ENCODE measurements at places on chromosomes 3 and 15.

DNA sequence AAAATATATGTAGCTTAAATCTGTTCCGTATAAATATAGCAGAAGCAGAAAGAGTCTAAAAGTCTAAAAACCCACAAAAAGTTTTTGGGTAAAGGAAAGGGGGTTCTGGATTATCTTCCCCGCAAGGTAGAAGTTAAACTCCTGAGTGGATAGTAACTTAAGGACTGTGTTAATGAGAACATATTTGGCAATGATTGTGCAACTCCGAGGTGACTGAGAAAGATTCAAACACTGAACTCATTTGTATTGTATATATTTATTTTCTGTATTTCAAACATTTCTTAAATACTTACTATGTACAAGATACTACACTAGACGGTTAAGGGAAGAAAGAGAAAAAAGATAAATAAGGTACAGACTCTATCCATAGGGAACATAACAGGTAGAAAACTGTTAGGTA lies 72.7 kb upstream of the PPIB start:
- DNase-seq, result no peak

DNA sequence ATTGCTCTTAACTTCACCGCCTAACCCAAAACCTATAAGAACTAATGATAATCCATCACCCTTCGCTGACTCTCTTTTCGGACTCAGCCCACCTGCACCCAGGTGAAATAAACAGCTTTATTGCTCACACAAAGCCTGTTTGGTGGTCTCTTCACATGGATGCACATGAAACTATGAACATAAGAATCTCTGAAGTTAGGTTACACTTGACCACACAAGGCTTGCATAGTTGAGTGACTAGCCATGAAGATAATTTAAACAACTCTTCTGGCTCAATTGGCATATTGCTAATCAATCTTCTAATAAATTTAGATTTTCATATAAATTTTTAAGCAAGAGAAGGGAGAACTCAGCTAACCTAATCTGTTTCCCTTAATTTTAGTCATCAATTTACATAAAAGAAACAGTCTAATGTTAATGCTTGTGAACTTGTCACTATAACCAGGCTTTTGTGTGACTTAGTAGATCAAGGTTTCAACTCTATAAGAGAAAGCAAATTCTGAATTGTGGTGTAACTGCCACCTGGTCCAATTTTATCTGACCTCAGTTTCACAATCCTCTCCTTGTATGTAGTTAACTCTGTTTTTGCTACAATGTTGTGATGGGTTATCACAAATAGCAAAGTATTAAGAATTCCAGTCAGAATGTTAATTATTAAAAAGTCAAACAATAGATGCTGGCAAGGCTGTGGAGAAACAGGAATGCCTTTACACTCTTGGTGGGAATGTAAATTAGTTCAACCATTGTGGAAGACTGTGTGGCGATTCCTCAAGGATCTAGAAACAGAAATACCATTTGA lies 82.0 kb downstream of the HHLA2 start:
- no peak for DNase-seq

DNA sequence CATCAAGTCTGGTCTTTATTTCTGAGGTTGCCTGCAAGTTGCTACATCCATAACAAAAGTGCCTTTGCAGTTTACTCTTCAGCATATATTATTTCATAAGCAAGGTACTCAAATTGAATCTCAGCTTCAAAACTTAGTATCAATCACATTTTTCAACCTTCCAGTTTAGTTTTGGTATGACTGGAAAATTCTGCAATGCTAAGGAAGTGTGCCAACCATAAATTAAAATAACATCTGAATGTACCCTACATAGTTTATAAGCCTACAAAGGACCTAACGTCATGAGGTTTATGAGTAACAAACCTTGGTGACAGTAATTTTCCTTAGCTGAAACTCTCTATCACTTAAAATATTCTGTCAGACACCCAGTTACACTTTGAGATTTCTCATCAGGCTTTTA lies 62.8 kb downstream of the THBS1 start:
- DNase-seq, result no peak

- no peak for DNase-seq
Observed at GRCh38 chr15:36960179-36960946, 140.0 kb downstream of the MEIS2 start.

- DNase-seq, result no peak
Observed at GRCh38 chr3:140834266-140835037, 107.2 kb upstream of the SLC25A36 start.

- no peak for DNase-seq
Observed at GRCh38 chr15:38176691-38177090, 75.9 kb upstream of the SPRED1 start.

GRCh38 chr3:18683900-18684299 lies 258.8 kb upstream of the SATB1 start:
- DNase-seq, result no peak

- DNase-seq, result no peak
Observed at GRCh38 chr3:121436074-121436473, 109.7 kb downstream of the POLQ start.
